ENCODE measurements at places on chromosomes 1 and 21.

GRCh38 chr1:179794669-179795068 lies 51.6 kb downstream of the FAM163A start:
- DNase-seq = no peak

DNA sequence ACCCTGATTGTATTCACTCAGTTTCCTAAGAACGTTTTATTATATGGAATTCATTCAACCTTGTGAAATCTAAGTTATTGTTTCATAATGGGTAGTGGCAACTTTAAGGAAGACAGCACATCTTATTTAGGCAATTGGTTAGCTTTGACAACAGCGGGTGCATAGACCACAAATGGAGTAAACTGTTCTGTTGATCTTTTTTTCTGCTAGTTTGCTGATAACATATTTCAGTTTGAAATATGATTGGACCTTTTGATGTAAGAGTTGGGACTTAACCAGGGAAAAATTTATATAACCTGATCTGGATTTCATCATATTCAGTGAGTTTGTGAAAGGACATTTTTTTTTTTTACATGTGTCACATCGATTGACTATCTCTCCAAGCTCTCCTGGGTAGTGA lies 151.7 kb downstream of the HLX start:
- no peak for DNase-seq

DNA sequence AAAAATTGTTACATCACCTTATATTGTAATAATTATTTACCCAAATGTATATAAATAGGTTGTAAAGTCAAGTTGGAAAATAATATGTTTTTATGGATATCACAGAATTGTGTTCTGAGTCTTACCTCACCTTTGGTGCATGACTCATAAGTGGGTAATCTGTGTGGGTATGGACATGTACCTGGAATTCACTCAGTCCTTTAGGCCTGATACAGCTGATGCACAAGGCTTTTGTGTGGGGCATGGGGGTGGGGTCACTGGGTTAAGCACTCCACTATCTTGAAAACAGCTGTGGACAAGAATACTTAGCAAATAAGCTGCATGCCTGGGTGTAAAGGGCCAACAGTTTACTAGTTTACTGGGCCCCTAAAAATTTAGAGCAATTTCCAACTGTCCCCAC lies 34.4 kb downstream of the INKA2 start:
- no peak for DNase-seq

GRCh38 chr21:36806103-36806502 lies 107.2 kb downstream of the SIM2 start:
- DNase-seq = no peak

GRCh38 chr1:220044678-220045355 lies 1.5 kb downstream of the EPRS1 start:
- no peak for DNase-seq

GRCh38 chr1:211650904-211651303 lies 24.5 kb downstream of the NEK2 start:
- DNase-seq = no peak

GRCh38 chr1:205693421-205693991 lies 13.2 kb upstream of the SLC45A3 start:
- DNase-seq = no peak

DNA sequence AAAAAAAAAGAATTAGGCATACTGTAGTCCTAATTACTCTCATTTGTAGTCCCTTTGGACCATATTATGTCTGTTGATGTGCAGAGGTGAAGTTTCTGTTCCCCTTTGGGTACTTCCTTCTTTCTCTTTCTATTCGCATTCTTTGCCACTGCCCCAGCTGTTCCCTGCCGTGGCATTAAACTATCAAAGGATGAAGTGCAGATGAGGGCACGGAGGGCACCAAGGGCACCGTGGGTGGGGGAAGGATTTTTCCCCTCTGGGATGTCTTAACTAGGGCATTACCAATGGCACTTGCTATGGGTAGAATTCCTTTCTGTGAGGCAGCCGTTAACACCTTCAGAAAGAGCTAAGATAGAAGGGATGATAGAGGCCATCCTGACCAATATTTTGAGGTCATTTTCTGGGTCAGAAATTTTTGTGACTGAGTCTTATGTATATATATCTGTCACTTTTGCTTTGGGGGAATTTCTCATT lies 4.9 kb upstream of the MAPKAPK2 start:
- no peak for DNase-seq

DNA sequence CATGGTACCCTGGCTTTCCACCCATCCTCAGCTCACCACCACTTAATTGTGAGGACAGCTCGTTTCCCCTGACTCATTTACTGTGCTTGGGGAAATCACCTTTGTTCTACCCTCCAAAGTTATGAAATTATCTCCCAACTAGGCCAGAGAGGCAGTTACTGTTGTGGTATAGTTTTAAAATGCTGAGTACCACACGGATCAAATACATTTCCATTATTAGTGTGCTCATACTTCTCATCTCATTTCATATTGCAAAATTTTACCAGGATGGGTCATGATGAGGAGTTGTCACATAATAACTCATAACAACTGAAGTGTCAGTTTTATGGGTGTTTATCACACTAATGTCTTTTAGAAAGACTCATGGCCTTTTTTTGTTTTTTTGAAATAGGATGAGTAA lies 9.2 kb upstream of the OR2B11 start:
- no peak for DNase-seq

- DNase-seq = peak; percentile 82
Observed at GRCh38 chr1:174998569-174999215, 1.1 kb upstream of the CACYBP start.

GRCh38 chr1:221700536-221700935 lies 41.4 kb downstream of the DUSP10 start:
- DNase-seq = no peak

DNA sequence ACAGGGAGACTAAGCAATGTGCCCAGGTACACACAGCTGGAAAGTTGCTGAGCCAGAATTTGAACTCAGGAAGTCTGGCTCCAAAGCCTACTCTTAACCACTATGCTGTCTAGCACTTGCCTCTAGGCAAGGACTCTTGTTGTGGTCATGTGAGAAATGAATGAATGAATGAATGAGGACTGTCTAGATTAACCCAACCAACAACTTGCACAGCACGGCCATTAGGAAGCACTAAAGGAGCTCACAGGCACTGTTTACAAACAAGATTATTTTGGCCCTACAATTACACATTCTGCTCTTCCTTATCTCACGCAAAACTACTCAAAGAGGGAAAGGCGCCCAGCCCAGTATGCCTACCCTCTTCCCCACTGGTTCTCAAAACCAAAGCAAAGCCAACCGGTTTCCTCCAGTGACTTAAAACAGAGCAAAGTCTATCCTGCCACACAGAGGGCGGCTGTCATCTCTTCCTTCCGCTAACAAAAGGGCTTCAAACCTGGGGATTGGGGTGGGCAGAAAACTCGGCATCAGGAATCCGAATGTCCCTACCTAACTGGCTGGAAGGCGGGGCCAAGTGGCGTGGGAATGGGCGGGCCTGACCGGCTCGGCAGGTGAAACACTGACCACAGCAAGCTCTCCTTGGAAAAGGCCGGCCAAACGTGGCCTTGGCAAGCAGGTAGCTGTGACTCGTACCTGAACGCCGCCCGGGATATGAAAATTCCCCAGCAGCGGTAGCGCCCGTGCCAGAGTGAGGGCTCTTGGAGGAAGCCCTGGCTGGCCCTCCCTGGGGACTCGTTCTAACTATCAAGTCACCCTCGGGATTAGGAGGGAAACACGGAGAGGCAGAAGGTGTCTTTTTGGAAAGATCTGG lies 948 bp downstream of the STK40 start:
- peak; percentile 58 for DNase-seq

GRCh38 chr1:242147096-242147976 lies 148.4 kb upstream of the MAP1LC3C start:
- no peak for DNase-seq

DNA sequence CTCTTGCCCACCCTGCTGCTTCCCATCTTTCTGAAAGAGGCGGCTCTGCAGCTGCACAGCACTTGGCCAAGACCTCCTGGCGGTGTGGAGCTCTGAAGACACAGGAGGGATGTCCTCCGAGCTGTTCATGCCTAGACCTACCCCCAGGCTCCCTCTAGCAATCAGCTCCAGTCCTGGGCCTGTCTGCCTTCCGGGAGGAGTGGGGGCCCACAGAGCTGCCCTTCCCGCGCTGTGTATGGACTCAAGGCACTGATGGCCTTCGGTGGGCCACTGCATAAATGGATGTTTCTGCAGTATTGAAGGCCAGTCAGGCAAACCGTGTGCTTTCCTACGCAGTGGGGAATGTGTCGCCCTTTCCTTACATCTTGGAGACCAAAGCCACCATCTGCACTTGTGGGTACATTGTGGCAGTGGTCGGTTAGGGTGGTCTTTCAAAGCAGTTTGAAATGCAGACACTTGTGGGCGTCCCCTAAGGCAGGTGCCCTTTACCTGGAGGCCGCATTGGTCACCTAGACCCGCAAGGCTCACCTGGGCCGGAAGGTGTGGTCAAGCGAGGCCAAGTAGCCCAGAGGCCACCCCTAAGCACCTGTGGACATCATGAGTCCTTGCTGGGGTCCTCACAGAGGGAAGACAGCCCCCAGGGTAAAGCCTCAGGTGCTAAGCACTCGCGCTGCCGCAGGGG lies 912 bp upstream of the PKNOX1 start:
- DNase-seq = no peak

GRCh38 chr1:205918955-205919746 lies 24.1 kb downstream of the SLC26A9 start:
- peak; percentile 62 for DNase-seq

- DNase-seq = no peak
Observed at GRCh38 chr21:30680586-30680985, 37.9 kb downstream of the KRTAP20-3 start.

- no peak for DNase-seq
Observed at GRCh38 chr1:94731891-94732290, 88.3 kb upstream of the SLC44A3 start.

DNA sequence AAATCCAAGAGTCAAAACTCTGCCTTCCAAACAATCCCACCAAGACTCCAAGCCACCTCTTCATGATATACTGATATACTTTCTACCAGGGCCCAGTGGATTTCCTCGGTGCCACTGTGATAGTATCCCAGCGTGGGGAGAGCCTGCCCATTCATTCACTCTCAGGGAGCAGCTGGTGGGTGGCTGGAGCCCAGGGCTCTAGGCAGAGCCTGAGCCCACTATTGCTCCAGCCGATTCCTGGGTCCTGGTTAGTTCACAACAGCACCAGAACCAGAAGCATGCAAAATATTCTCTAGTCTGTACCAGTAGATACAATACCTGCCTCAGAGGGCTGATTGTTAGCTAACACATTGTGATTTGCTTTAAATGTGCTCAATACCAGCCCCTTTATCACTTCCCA lies 831 bp downstream of the CSRP1 start:
- DNase-seq = no peak

GRCh38 chr1:6625584-6626149 lies 999 bp downstream of the THAP3 start:
- no peak for DNase-seq

DNA sequence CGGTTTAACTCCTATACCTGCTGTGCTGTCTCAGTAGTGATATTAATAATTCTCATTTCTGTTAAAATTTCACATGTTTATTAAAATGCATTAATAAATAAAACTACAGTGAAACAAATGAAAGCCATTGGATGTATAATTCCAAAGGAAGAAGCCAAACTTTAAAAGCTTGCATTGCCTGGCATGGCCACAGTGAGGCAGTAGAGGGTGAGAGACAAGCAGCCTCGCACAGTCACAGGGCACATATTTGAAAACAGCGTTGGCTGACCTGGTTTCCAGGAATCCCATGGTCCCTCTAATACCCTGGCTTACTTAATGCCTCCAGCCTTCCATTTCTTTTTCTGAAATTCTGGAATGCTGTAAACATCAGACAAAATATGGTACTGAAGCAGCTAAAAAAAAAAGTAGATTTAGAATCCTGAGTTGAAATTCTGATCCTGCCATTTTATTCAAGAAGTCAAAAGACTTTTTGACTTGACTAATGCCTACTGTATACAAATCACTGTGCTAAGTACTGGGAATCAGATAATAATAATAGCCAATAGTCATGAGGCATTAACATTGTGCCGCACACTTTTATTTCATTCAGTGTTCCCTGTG lies 6.7 kb upstream of the RNASEL start:
- peak; percentile 66 for DNase-seq

Data from CD4-positive, alpha-beta T cell treated with Interleukin-12 subunit alpha and Interleukin-12 subunit beta, for 1 hour (primary cell).